ENCODE measurements at places on chromosomes 6 and 20.

DNA sequence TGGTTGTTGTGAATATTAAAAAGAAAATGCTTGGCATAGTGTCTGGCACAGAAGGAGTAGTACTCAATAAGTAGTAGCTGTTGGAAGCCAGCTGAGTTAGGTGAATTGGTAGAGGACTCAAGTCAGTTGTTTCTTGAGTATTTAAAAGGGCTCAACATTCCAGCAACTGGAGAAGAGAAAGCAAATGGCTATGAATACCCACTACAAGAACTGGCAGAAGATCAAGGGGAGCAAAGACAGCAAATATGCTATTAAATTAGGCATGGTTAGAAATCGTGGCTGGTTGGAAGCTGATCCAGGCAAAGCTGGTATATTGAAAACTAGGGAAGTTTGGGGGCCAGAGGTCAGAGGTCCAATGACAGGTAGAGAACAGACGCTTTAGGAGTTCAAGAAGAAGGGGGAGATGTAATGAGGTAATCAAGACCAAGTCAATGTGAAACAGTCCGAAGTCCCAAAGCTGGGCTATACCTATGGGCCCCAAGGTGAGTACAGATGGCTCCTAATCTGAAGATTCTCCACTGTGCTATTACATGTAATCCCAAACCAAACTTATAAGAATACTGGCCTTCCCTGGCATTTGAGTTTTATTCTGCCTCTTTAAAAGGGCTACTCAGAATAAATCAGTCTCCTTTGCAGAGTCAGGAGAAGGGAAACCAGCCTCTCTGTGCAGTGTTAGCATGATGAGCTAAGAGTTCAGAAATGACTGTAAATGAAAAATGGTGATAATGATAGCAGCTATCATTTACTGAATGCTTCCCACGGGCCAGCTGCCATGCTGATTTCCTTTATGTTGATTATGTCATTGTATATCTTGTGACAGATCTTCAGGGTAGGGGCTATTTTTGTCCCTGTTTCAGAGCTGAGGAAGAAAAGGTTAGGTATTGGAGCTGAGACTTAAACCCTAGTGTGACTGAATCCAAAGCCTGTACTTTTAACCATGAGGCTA lies 122.3 kb downstream of the ANKS1A start:
- DNase-seq, result no peak

GRCh38 chr6:87336367-87336766 lies 7.3 kb upstream of the GJB7 start:
- DNase-seq, result no peak

DNA sequence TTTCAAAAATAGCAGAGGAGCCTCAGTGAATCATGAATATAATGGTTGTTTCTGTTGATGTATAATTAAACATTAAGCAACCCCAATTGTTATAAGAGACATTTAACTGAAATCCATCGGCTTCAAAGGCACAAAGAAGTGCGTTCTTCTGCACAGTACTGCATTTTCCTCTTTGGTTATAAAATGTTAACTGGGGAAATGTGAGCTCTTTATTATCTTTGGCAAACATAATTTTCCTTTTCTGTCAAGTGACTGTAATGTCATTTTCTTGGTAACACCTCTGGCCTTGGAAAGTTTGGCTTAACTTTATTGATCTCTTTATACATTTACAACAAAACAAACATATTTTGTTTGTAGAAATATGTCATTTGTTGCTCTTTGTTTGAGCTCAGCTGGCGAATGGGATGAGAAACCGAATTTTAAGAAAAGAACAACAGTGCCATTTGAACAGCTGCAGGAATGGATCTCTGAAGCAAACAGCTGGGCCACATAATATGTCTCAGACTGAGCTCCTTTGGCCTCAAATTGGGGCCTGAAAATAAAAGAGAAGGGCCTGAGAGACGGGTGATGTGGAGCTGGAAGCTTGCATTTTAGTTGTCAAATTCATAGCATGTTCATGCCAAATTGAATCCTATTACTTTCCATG lies 427.0 kb upstream of the SPTLC3 start:
- DNase-seq, result no peak

GRCh38 chr20:40186826-40187225 lies 502.2 kb downstream of the MAFB start:
- DNase-seq, result no peak

DNA sequence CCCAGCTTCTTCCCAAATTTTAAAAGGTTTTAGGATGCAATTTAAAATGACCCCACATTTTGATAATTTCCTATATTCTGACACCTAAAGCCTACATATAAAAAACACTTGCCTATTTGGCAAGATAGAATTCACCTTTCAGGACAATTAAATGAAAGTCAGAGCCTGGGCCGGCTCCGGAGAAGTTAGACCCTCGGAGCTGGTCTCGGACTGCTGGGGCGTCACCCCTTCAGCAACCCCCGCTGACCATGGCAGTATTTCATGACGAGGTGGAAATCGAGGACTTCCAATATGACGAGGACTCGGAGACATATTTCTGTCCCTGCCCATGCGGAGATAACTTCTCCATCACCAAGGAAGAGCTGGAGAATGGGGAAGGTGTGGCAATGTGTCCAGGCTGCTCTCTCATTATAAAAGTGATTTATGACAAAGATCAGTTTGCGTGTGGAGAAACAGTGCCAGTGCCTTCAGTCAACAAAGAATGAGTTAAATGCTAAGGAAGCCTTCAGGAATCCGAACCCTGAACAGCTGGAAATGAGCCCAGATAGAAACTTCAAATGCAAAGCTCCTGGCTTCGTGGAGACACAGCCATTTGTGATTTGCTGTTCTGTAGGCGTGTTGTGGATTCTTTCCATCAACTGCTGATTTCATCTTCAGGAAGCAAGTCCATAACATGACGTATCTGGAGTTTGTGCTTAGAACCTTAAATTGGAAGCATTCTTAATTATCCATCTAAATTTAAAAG lies 16.0 kb downstream of the TCFL5 start:
- DNase-seq, result no peak

GRCh38 chr6:137332637-137333280 lies 113.6 kb upstream of the IFNGR1 start:
- DNase-seq, result no peak

DNA sequence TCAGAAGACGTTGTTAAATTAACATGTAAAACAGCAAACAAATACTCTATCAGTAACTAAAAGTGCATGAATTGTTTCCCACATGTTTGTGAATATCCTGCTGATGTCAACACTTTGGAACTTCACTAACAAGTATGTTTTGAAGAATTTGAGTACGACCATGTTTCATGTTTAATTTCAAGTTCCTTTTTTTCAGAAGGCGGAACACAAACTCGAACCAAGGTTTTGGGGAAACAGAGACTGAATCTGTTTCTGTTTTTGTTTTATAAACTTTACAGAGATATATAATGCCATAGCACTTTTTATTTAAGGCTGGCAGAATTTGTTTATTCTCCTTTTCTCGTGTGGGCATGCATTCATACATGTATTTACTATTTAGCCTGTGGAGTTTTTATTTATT lies 509.3 kb upstream of the CITED2 start:
- no peak for DNase-seq

DNA sequence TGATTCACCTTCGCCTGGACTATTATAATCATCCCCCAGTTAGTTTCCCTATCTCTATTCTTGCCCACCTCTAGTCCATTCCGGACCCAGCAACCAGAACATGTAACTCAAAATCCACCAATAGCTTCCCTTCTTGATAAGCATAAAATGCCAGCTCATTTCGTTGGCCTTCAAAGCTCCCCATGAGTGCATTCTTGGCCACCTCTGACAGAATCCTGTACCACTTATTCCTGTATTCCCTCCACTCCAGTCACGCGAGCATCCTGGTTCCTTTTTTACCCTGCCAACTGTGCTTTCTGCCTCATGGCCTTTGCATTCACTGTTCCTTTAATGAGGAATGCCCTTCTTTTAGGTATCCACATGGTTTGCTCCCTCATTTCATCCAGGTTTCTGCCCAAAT lies 36.7 kb downstream of the CYP24A1 start:
- DNase-seq, result no peak

GRCh38 chr6:160421854-160422253 lies 73.7 kb downstream of the SLC22A3 start:
- no peak for DNase-seq

- DNase-seq, result no peak
Observed at GRCh38 chr20:62485062-62485700, 9.4 kb upstream of the GATA5 start.

DNA sequence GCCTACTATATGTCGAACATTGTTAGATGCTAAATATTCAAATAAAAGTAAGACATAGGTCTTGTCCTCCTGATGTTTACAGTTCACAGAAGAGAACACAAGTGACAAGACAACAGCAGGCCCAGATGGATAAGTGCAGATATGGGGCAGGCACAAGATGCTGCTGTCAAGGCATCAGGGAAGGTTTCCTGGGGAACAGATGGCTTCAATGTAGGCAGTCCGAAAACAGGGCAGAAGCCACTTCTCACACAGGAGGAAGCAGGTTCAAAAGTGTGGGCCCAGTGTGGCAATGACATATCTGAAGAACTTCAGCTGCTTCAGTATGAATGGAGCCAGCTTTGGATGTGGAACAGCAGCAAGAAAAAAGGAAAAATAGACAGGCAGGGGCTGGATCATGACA lies 32.5 kb downstream of the HLA-DPB1 start:
- no peak for DNase-seq

- DNase-seq, result no peak
Observed at GRCh38 chr20:57814529-57814928, 104.7 kb upstream of the PMEPA1 start.

DNA sequence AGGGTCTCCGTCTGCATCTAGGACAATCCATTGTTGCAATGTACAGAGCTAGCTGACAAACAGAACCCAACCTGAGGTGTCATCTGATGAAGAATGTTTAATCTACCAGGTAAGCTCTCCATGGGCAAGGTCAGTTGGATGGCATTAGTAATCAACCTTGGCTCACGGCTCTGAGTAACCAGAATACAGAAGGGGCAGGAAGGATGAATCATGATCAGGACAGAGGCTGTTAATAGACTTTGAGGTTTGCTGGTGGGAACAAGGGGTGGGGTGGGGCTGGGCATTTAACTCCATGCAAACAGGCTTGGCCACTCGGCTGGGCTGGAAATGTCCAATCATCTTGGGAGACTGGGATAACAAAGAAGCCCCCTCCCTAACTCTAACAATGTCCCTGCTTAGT lies 77.1 kb upstream of the MRPS10 start:
- DNase-seq, result no peak

DNA sequence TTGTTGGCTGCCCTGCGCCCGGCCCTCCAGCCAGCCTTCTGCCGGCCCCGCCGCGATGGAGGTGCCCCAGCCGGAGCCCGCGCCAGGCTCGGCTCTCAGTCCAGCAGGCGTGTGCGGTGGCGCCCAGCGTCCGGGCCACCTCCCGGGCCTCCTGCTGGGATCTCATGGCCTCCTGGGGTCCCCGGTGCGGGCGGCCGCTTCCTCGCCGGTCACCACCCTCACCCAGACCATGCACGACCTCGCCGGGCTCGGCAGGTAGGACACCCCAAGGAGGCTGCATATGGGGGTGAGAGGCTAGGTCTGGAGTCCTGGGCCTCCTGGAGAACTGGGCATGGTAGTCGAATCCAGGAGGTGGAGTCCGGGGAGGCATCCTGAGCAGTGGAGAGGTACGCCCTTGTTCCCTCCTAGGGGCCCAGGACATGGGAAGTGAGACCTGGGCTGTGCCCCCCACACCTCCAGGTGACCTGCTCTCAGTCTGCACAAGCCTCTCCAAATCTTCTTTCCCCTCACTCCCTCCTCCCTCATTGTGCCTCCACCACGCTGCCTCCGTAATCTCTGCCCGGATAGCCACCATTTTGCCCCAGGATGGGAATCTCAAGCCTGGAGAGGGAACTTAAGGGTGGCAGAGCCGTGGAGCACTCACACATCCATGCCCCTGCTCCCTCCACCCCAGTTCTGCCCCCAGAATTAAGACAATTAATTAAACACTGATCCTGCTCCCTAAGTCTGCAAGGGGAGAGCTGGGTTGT lies 541 bp downstream of the CDC25B start:
- DNase-seq, result no peak

- peak; percentile 28 for DNase-seq
Observed at GRCh38 chr6:29627755-29628418, 5.1 kb downstream of the GABBR1 start.

DNA sequence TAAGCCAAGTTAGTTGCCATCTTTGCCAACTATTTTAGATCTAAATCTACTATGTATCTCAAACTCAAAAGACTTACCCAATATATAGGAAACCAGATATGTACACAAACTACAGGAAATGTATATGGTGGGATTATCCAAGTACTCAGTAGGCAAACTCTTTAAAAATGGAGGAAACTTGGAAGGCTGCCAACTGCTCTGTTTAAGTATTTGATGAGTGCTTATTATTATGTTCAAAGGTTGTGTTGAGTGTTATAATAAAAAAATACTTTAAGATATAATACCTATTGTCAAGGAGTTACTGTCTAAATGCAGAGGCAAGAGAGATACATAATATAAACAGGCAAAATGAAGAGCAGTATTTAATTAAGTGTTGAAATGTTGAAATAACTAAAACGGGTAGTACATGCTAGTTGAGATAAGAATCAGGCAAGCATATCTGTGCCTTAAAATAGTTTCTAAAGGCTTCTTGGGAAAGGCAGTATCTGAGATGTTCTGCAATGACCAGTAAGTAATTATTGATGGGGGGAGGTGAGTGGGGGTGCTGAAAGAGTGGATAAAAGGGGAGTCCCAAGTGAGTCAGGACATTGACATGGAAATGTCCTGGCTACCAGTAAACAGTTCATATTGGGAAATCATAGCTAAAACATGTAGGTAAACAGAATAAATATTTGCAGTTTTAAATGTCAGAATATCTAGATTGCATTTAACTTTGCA lies 6.5 kb upstream of the DST start:
- DNase-seq, result no peak

- no peak for DNase-seq
Observed at GRCh38 chr20:40578961-40579360, 110.1 kb downstream of the MAFB start.

DNA sequence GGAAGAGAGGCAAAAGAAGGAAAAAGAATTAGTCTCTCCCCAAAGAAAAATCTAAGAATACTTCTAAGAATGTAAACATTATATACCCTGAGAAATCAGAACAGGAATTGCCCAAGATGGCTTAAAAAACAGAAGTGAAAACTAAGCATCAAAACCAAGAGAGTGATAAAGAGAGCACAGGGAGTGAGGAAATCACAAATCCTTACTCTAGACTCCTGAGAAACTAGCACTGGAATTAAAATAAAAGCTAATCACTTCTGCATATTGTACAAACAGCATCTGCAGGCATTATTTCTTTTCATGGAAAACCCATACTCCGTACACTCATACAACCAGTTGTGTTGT lies 285.7 kb downstream of the BTBD9 start:
- DNase-seq, result no peak

DNA sequence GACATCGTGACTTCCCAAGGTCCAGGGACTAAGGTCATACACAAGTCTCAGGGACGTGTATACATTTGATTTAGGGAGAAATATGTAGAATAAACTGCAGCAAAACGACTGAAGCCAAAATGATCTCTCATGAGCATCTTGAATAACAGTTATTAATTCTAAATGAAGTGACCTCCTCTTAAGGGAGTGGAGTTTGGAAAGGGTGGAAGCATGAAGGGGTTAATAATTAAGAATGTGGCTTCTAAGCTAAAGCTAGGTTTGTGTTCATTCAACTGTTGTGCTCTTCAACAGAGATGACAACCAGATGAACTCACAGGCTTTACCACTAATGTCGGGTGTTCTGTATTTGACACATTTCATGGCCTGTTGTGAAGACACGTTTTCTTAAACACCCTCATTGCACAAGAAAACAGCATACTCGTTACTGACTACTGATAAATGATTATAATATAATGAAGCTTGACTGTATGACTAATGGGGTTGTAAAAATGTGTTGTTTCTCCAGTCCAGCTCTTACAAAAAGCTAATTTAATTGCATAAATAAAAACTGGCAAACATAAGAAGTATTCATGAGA lies 1.5 kb downstream of the PPP1R14C start:
- no peak for DNase-seq

GRCh38 chr6:73325656-73326055 lies 28.4 kb downstream of the DPPA5 start:
- DNase-seq, result no peak

Data from activated CD8-positive, alpha-beta memory T cell treated with anti-CD3 and anti-CD28 coated beads for 1 hour (primary cell).